HEK293T (cell line): ENCODE measurements at places on chromosomes 6 and 20.

- no peak for DNase-seq
These were observed 16.9 kb downstream of the SYTL3 start for GRCh38 chr6:158666628-158667359.

GRCh38 chr6:160810238-160810637 lies 108.2 kb downstream of the PLG start:
- DNase-seq = no peak

DNA sequence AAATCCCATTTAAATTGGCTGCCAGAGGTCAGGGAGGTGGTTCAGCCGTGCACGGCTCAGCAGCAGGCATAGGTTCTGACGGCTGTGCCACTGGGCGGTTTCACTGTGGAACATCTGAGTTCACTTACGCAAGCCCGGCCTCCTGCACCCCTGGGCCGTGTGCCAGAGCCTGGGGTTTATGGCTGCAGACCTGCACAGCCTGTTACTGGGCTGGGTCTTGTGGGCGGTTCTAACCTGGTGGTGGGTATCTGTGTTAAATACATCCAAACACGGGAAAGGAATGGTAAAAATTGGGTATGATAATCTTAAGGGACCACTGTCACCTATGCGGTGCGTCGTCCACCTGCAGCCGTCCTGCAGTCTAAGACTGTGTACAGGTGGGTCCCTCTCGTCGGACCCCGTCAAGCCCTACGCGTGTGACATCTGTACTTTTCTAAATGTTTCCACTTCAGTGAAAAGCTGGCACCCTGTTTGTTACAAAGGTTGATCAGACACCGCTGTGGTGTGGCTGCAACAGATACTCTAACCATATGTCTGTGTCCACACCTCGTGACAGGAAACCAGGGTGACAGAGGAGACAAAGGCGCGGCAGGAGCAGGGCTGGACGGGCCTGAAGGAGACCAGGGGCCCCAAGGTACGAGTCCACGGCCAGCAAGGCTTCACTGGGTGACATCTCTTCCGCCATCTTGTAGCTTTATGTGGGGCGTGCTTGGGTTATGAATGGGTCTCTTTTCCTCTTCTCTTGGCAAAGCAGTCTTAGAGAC lies 21.5 kb downstream of the COL9A3 start:
- DNase-seq = no peak

DNA sequence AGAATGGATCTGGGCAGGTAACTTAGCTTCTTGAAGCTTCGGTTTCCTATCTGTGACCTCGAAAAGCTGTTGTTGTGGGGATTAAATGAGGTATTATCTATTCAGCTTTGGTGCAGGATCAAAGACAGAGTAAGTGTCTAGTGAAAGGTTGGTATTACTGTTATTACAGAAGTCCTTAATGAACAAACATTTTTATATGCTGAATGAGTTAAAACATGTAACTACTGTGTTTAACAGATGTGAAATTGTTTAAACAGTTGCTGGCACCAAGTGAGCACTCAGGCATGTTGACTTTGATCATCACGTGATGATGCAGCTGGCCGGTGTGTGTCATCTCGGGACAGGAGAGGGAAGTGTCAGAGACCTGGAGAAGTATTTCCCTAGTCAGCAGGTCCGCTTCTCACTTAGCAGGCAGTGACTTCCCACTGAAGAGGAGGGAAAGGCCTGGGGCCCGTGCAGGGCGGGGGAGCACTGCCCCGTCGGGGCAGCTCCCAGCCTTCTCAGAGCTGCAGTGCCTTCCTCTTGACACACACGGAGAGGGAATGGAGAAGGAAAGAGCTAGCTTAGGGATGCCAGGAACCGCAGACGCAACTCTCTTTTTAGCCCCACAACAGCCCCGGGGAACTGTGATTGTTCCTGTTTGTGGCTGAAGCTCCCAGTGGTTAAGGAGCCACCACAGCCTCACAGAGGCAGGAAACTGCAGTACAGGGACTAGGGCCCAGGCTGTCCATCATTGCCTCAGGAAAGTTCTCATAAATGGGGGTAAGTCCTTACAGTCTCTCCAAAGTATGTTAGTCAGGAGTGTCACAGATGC lies 18.0 kb downstream of the TUBB2A start:
- DNase-seq = no peak

- peak; percentile 12 for DNase-seq
These were observed 426.5 kb upstream of the RNF217 start for GRCh38 chr6:124535746-124536145.

GRCh38 chr6:904994-905393 lies 212.1 kb upstream of the EXOC2 start:
- no peak for DNase-seq

- no peak for DNase-seq
These were observed 11.0 kb downstream of the CST8 start for GRCh38 chr20:23501926-23502325.

DNA sequence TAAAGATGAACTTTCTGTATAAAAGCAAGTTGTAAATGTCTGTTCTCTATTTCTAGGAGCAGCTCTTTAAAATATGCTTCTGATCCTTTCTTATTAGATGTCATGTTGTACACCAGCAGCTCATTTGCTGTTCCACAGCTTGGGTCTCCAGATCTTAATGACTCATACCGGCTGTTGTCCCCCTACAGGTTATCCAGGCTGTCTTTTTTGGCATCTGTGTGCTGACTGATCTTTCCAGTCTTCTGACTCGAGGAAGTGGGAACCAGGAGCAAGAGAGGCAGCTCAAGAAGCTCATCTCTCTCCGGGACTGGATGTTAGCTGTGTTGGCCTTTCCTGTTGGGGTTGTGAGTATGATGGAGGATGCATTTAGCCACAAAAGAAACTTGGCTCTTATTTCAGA lies 76.0 kb downstream of the AIG1 start:
- no peak for DNase-seq

- DNase-seq = no peak
These were observed 235.0 kb upstream of the PRDM1 start for GRCh38 chr6:105851113-105851580.

- no peak for DNase-seq
These were observed 14.7 kb upstream of the TRIM26 start for GRCh38 chr6:30227763-30228487.

- no peak for DNase-seq
These were observed 152.8 kb downstream of the TMEM242 start for GRCh38 chr6:157170535-157170934.

GRCh38 chr20:51223183-51223720 lies 200.3 kb upstream of the KCNG1 start:
- DNase-seq = no peak

DNA sequence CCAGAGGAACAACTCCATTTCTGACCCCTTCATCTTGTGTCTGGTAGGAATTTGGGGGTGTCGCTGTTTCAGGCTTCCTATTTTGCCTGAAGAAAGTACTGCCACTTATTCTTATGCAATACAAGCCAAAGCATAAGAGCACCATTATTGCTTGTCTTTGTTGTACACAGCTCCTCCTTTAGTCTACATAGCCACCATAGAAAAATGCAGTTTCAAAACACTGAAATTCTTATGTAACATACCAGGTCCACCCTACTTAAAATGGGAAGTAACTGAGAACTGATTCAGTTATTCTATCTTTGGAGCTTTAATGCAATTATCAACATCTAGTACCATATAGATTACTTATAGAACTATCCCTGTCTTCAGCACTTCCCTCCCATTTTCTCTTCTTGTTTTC lies 255.5 kb downstream of the ARHGAP18 start:
- no peak for DNase-seq

GRCh38 chr20:54577637-54578036 lies 102.2 kb downstream of the DOK5 start:
- no peak for DNase-seq

- DNase-seq = no peak
These were observed 15.4 kb downstream of the SLC17A4 start for GRCh38 chr6:25769983-25770382.

GRCh38 chr20:40646813-40647212 lies 42.2 kb downstream of the MAFB start:
- DNase-seq = no peak

DNA sequence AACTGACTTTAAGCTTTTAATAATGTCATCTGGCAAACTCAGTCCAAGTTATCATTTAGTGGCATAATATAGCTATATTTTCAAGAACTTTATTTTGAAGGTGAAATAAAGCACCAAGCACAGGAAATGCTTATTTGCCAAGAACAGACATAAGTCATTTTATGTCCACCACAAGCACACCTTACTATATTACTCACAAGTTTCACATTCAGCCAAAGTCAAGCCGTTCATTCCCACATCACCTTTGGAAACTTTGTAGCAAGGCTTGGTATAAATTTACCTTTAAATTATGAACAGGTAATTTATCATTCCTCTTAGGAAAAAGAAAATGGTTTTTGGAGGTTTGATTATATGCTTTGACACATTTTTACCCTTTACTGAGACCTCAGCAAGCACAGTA lies 236.8 kb upstream of the FKBP1C start:
- DNase-seq = no peak

DNA sequence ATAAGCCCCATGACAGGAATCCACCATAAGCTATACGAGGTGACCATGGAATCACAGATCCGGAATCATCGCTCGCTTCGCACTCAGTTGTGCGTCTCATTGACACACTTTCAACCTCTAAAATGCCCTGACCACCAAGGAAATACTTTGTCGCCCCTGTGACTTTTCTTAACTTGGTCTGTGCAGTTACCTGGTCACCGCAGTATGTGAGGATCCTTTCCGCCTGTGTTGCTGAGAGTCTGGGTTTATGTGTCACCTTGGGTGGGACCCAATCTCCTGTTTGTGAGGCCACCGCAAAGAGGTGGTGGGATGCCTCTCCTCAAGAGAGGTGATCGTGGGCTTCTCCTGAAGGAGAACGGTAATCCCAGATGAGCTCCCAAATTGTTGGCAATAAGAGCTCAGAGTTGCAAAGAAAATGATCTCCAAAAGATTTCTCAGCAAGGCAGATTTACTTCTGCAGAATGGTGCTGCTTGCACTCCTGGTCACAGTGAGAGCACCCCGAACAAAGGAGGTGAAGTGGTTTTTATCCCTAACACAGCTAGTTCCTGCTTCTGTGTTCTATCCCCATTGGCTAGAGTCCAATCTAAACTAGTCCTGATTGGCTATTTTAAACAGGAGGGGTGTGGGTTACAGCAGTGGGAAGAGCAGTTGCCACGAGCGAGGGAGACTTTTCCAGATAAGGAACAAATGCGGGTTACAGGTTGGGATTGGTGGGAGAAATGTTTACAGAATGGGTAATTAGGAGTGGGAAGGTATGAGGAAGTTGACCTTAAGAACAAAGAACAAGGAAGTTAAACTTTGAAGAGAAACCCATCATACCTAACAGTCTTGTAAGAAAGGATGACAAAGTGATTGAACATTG lies 9.1 kb upstream of the ZNFX1 start:
- no peak for DNase-seq

GRCh38 chr6:94956910-94957309 lies 620.4 kb upstream of the MANEA start:
- no peak for DNase-seq

GRCh38 chr6:158457616-158458278 lies 102.1 kb upstream of the TMEM181 start:
- DNase-seq = no peak

DNA sequence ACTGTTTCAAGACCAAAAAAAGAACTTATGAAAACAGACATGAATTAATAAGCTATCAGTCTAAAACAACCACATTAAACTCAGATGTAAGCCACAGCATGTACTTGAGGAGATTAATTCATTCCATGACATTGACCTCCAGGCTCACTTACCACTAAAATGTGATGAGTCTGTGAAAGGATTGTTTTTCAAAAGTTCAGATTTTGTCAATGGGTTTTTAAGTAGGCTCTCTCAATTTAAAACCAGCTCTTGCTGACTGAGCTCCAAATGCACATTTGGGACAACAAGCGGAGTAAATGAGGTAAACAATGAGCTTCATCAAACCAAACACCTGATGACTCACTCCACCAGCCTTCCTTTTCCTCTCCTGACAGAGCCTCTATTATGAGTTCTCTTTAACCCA lies 197.0 kb downstream of the SIM1 start:
- DNase-seq = no peak

GRCh38 chr6:156873654-156874380 lies 96.6 kb downstream of the ARID1B start:
- DNase-seq = no peak

- no peak for DNase-seq
These were observed 49.6 kb downstream of the CDK5RAP1 start for GRCh38 chr20:33351696-33352095.

- peak; percentile 21 for DNase-seq
These were observed 18.0 kb downstream of the PEX7 start for GRCh38 chr6:136840276-136841001.

DNA sequence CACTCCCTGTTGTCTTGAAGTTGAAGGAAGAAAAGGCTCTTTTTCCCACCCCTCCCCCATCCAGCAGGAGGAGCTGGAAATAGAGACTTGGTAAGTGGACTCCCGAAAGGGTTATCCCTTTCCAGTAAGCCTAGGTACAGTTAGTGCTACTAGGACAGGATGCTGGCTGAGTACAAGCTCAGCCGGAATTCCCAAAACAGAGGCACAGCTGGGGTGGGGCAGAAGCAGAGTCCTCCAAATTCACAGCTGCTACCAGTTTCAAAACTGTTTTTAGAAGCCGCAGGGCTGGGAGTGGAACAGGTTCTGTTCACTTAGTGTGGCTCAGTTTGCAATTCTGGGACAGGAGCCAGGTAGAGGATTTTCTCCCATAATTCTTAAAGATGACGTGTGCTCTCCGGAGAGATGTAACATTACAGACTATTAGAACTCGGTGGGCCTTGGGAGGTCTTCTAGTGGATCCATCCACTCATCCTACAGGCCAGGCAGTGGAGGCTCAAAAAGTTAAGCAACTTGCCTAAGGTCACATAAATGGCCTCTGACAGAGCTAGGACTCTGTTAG lies 19.0 kb upstream of the UTRN start:
- DNase-seq = peak; percentile 52

- DNase-seq = no peak
These were observed 371.2 kb downstream of the PREX1 start for GRCh38 chr20:48456366-48457192.

DNA sequence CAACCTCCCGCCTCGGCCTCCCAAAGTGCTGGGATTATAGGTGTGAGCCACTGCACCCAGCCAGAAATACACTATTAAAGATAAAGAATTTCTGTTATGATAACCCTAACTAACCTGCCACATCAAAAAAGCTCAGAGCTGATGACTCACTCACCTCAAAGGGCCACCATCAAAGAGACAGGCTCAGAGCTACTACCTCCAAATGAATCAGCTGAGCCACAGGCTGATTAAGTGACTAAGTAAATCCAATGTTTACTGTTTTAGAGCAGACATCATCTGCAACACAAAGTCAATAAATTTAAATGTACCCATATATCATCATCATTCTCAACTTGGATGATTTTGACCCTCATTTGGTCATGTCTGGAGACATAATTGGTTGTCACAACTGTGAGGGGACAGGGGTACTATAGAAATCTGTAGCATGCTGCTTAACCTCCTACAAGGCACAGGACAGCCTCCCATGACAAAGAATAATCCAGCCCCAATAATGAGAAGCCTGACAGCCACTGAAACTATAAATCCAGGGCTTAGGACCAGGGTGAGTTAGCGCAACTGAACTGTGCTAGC lies 106.5 kb downstream of the ATP9A start:
- no peak for DNase-seq

- DNase-seq = no peak
These were observed 21.3 kb downstream of the ANKRD6 start for GRCh38 chr6:89454300-89454699.

GRCh38 chr6:55176958-55177357 lies 2.6 kb downstream of the HCRTR2 start:
- no peak for DNase-seq

- no peak for DNase-seq
These were observed 526.1 kb upstream of the SPTLC3 start for GRCh38 chr20:12482661-12483060.
